NCI-H524 (cell line): ENCODE measurements at places on chromosomes 6 and 20.
A peak's percentile ranks its signal among the peaks of the same experiment; 100 is the strongest.

DNA sequence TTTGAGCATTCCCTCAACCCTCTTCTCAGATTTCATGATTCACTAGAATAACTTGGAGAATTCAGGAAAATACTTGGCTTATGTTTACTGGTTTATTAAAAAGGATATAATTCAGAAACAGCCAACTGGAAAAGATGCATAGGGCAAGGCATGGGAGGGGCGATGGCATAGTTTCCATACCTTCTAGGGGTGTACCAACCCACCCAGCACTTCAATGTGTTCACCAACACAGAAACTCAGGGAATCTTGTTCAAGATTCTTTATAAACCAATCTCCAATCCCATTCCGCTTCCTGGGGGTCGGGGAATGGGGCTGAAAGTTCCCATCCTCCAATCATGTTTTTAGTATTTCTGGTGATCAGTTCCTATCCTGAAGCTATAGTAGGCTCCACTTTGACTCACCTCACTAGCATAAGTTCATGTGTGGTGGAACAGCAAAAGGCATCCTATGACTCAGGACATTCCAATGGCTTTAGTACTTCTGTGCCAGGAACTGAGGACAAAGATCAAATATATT lies 164.4 kb downstream of the SIM1 start:
- no peak for DNase-seq

DNA sequence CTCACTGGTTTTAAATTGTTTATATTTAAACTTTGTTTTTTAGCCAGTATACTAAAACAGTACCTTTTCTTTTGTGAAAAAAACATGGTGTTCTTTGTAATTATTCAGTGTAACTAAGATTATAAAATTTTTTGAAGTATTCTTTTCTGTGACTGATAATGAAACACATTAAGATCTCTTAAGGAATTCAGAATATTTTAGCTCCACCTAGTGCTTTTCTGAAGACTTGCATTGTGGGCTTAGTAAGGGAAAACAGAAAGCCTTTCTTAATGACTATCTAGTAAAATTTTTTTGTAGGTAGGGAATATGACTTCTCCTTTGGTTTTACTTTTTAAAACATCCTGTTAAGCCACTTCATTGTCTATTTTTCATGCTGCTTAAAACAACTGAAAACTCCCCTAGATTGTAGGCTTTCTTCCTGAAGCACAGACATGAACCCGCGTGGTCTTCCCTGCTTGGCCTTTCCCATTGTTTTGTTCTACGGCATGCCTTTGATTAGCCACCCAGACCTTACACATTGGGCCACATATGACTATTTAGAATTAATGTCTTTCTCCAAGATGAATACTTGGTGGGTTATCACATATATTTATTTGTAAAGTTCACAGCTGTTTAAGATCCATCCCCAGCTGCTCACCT lies 72.1 kb downstream of the AFDN start:
- peak; percentile 64 for DNase-seq

DNA sequence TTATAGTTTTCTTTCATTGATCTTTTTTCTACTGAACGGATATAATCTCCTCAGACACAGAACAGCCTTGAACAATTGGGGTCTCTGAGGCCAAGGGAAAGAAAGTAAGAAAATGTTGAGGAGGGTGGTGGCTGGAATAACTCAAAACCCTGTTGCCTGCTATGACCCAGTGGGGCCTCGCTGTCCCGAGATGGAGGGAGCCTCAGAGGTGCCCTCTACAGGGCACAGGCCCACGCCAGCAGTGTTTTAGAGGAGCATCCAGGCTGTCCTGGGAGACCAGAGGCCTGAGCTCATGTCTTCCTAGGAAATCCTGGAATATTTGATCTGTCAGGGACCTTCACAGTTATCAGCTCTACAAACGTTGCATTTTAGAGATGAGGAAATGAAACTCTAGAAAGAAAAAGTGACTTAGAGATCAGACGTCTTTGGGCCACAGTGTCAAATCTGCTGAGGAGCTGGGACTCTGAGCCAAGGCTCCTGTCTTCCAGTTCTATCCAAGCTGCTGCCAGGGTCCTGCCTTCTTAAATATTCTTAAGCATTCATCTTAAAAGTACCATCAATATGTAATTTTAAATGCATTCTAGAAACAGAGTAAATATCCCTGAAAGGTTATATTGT lies 26.3 kb downstream of the ALDH5A1 start:
- peak; percentile 46 for DNase-seq

DNA sequence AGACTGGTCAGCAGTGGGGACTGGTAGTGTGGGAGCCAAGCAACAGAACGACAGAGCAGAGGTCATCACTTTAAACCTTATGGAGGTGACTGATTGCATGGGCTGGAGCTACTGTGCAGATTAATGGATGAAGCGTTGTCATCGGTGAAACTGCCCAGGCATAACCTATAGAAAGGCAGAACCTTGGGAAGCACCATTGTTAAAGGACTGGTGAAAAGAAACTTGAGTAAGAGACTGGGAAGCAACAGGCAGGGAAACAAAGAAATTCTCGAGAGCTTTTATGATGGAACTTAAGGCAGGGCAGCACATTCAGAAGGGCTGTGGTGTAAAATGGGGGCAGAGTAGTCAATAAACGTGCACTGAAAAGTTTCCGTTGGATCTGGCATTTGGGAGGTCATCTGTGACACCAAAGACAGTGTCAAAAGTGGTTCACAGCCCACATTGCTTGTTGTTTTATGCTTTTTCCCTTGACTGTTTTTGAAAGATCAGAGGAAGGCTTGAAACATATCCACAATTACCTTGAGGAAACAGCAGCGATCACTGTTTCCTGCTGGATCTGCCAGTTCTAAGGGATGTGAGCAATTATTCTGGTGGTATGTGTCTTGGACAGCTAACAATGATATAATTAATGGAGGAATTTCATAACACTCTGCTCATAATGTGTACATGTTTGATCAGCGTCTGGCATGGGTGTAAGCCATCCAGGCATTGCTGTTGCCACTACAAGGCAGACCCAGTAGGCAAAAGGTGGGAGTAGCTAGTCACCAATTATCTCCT lies 62.7 kb downstream of the LRRC1 start:
- DNase-seq = no peak

GRCh38 chr6:121925534-121926255 lies 473.8 kb upstream of the HSF2 start:
- DNase-seq = no peak

DNA sequence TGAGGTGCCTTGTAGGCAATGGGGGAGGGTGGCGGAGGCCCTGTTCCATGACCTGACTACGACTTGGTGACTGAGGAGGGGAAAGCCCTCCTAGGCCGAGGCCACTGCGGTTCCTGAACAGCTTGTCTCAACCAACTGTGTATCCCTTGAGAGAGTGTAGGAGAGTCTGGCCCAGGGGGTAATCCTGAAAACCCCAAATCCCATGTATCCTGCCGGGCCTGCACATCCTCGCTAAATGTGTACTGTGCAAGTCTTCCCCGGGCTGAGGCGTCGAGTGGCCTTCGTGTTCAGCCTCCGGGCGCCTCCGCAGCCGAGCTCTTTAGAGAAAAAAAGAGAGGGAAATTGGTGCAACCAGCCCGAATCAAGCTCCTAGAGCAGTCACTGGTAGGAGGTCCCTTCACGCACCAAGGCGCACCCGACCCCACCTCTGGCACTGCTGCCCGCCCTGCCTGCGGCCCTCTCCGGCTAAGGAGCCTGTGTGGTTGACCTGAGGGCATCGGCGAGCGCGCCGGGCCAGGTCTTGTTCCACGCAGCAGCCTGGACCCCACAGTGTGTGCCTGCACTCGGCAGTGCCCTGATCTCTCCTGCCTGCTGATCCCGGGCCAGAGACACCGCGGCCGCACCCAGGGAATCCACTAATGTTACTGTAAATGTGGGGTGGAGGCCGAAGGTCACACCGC lies 7.3 kb downstream of the SIM1 start:
- DNase-seq = no peak

- peak; percentile 43 for DNase-seq
Measured at GRCh38 chr6:147382945-147383554, 125.4 kb upstream of the SAMD5 start.

DNA sequence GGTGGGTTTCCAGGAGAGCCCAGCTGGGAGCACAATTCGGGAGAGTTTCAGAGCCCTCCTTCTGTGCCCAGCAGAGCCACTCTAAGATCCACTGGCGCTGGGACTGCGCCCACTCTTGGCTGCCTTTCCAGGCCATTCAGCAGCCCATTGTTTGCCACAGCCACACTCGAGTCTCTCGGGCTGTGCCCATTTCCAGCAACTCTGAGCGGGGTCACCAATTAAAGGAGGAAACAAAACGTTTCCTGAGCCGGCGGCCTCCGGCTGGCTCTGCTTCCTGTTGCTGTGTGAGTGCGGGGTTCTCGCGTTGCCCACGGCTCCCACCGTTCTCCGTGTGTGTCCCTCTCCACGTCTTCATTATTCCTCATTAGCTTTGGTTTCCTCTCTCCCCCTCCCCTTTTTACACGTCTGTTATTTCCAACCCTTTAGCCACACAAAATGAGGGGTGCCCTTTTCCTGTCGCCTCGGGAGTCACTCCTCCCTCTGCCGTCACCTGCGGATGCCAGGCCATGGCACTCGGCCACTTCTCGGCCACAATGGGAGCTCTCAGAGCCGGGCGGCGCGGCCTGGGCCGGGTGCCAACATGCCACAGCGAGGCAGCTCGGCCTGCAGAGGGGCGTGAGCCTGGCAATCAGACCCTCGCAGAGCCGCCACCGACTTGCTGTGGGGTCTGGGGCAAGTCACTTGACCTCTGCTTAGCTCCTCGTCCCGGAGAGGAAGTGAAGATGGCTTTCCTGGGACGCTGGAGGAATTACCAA lies 94.3 kb upstream of the NKX2-2 start:
- no peak for DNase-seq

DNA sequence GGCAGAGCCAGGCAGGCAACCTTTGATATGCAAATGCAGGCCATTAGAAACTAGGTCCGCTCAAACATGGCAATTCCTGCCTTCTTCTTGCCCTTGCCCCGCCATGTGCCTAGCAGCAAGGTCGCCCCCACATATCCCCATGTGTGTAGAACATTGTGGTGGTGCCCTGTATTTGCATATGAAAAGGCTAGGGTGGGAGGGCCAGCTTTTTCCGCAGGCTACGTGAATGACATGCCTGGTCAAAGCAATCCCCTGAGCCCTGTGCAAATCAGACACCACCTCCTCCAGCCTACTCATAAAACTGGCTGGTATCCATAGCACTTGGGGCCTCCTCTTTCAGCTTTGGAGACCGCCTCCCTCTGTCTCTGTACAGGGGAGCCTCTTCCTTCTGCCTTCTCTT lies 31.6 kb downstream of the GSTA2 start:
- no peak for DNase-seq

DNA sequence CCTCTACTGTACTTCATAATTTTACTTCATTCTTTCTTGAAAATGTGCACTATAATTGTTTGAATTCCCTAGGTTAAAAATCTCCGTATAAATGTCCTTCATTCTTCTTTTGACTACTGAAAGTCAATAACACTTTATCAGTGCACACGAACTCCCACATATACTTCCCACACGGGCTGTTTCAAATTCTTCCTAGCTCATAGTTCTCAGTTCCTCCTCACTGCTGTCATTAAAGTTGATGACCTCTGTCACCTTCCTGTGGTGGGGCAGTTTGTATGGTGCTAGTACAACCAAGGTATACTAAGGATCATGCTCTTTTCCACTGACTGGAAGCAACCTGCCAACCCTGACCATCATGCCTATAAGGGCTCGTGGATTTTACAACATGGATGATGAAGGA lies 40.0 kb upstream of the CD2AP start:
- DNase-seq = no peak

GRCh38 chr6:34663371-34663770 lies 33.2 kb downstream of the ILRUN start:
- no peak for DNase-seq

GRCh38 chr6:113596387-113597230 lies 260.5 kb upstream of the MARCKS start:
- no peak for DNase-seq

GRCh38 chr6:780706-781105 lies 87.8 kb upstream of the EXOC2 start:
- DNase-seq = peak; percentile 45

GRCh38 chr6:114087496-114087895 lies 116.5 kb upstream of the HDAC2 start:
- no peak for DNase-seq

DNA sequence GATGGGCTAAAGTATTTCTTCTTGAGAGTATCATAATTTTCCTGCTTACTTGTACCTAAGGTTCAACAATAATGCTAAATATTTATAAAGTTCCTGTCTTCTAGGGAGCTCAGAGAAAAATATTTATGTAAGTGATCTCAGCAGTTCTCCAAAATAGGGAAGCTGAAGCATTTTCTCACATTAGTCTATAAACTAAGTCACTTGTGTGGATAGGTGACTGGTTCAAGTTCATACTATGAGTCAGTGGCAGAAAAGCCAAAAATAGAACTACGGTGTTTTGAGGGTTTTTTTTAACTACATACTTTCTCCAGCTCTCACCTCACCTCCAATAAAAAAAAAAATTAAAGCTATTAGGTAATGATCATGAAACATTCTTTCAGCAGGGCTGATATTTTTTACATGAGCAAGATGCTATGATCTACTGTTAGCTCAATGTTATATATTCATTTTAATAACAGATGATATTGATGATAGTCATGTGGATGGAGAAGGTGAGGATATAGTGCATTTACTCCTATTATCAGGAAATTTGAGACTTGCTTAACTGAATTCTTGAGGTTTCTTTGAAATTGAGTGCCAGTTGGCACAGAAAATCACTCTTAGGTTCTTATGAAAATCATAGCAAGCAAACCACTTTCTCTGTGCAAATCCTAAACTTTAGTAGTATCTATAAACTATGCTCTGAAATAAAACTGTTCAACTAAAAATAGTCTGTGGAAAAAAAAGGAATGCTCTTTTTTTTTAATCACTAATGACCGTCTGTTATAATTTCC lies 4.1 kb upstream of the MOXD1 start:
- DNase-seq = no peak

DNA sequence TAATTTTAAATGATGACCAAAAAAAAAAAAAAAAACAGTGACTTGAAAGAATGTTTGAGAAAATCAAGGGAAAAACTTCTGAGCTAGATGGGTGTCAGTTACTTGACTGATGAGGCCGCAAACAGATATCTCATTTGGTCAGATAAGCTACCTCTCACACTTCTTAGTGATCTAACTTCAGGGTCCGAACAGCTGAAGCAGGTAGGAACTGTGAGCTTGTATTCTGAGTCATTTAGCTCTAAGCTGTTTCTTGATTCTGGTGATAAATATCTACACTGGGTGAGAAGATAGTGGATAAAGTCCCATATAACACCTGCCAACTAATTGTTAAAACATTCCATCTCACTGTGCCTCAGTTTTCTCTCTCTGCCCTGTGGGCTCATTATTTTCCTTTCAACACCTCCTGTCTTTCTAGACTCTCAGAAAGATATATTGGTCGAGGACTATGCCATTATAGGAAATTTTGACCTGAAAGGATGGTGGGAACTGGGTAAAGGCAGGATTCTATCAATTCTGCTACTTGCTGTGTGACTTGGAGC lies 7.7 kb downstream of the KIF3B start:
- DNase-seq = no peak

GRCh38 chr6:130872250-130873095 lies 45.3 kb downstream of the SMLR1 start:
- peak; percentile 34 for DNase-seq

- DNase-seq = no peak
Measured at GRCh38 chr6:116102873-116103272, 2.2 kb downstream of the NT5DC1 start.
